AG09309 (cell line): ENCODE measurements at places on chromosomes 1 and 21.

- DNase-seq, result peak; percentile 76
These were observed 42.3 kb downstream of the DUSP10 start for GRCh38 chr1:221699577-221699976.

- no peak for DNase-seq
These were observed at the start of gene CCDC24 for GRCh38 chr1:43991476-43992231. Gene CCDC24 (plus strand): TSS chr1:43991599. CDS start chr1:43991879, 280 bp downstream.

GRCh38 chr21:37460196-37460595 lies 93.6 kb downstream of the DYRK1A start:
- no peak for DNase-seq

- DNase-seq, result no peak
These were observed 17.4 kb upstream of the GRHL3 start for GRCh38 chr1:24301785-24302175.

GRCh38 chr1:112636597-112637253 lies 17.1 kb downstream of the CAPZA1 start:
- no peak for DNase-seq

GRCh38 chr1:179761846-179762640 lies 19.0 kb downstream of the FAM163A start:
- DNase-seq, result no peak

DNA sequence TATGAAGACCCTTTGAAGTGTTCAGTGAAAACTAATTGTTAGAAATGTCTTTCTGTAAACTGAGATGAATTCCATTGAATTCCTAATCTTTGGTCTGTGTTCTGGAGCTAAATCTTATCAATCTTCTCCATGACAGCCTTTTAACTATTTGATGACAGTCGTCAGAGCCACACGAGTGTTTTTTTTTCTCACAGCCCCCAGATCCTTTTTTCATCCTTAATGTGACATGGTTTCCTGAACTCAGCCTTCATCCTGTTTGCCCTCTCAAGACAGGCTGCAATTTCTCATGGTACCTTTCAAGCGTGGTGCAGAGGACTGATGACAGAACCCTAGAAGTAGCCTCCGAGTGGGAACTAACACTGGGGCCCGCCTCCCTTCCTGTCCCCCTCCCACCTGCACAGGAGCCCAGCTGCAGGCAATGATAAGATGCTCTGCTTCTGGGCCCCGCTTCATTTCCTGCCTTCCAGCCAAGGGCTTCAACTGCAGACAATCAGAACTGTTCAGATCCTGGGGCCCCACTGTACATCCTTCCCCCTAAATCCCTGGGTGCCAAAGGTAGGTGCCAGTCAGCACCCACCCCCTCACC lies 114.6 kb upstream of the VAV3 start:
- DNase-seq, result no peak

DNA sequence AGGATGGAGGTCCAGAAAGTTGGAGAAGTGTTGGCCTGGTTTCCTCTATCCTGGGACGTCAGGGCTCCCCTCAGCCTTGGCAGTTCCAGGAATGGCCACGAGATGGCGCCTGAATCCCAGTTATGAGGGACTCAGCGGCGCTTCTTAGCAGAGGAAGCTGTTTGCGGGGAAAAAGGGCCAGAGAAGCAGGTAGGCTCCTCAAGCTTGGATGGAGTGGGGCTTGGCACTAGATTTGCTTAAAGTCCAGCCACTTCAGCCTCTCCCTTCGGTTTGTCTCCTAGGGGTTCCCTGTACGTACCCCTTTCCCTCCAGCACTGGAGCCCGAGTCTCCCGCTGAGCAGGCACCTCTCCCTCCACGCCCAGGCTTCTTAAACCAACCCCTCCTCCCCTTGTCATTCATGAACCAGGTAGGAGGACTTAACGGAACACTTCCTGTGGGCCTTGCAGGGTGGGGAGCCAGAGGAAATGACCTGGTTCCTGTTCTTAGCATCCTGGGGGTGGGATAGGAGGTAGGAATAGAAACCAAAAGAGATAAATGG lies 32.0 kb upstream of the TENT5B start:
- DNase-seq, result no peak

DNA sequence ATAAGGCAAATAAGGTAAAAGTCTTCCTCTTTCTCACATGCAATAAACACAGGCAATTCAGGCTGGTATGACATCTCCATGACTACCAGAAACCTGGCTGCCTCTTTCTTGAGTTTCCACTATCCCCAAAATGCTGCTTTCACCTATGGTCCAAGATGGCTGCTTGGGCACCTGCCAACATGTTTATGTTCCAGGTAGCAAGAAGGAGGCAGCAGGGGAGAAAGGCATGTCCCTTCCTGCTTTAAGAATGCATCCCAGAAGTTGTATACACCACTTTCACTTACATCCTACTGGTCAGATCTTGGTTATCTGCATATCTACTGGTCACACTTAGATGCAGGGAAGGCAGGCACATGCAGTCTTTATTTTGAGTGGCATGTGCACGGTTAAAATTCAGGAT lies 19.4 kb upstream of the ACOT11 start:
- no peak for DNase-seq

GRCh38 chr1:240478536-240478935 lies 133.4 kb downstream of the GREM2 start:
- DNase-seq, result no peak

- DNase-seq, result no peak
These were observed 19.5 kb upstream of the SELENON start for GRCh38 chr1:25780318-25781129.

- DNase-seq, result no peak
These were observed 54.9 kb downstream of the ENAH start for GRCh38 chr1:225597926-225598575.

GRCh38 chr1:10939654-10940450 lies 72.6 kb upstream of the TARDBP start:
- DNase-seq, result no peak

- no peak for DNase-seq
These were observed 44.9 kb downstream of the PAFAH2 start for GRCh38 chr1:25952841-25953401.

GRCh38 chr1:24932284-24932683 lies 2.2 kb upstream of the RUNX3 start:
- DNase-seq, result no peak

DNA sequence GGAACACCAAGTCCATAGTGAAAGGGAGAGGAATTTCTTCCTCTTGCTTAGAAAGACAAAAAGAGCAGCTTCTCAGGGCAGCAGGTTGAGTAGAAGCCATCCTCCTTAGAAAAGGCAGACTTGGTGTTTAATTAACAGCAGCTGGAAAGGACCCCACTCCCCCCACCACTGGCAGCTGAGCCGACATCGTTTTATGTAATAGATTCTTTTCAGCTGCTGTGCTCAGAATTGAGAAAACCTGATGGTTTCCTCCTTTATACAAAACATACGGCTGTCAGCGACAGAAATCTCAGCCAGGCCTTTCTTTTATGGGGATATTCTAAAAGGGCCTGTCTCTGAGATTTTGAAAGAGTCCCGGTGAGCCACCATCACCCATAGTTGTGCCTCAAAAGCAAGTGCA lies 49.9 kb downstream of the MAN1C1 start:
- DNase-seq, result no peak

DNA sequence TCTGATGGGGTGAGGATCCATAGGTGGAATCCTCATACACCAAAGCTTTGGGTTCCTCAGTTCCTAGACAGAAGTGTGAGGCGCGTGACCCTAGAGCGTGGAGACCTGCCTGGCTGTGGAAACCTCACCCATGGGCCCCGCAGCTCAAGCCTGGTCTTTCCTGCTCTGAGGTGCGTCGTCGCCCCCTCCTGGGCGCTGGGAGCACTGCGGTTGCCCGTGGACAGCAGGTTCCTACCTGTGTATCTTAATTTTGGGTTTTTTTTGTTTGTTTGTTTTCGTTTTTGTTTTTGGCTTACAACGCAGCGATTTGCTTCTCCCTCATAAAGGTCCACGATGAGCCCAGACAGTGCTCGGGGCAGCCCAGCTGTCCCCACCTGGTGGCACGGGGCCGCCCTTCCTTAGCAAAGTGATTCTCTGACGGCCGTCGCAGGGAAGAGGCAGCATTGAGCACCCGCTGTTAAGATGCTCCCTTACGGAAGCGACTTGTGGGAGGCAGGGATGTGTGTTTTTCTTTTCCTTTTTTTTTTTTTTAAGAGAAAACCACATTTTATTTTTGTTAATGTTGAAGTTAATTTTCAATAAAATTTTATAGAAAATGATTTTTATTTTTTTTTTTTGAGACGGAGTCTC lies 36.5 kb upstream of the TRAPPC10 start:
- peak; percentile 7 for DNase-seq

DNA sequence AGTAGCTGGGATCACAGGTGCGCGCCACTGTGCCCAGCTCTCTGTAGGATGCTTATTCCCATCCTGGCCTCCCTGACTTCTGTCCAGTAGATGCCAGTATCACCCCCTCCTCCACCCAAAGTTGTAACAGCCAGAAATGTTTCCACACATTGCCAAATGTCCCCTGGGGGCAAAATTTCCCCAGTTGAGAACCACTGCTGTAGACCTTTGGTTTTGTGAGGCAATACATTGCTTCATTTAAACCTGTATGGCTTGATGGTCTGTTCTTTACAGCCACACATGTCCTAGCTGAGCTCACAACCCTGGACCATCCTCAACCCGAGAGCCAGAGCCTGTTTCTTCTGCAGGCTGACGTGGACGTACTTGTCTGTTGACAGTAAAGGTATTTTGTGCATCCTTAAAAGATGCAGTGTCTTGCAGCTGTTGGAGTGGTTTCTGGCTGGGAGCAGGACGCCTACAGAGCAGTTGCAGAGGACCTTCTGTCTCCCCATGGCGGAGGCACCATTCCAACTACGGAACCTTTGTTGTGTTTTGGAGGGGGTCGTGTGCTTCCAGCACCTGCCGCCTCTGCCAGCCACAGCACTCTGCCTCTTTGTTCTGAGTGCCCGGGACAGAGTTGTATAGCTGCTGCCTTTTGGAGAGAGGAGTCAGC lies 26.6 kb downstream of the DOP1B start:
- no peak for DNase-seq
